Pulmonary artery endothelial cell (primary cell): ENCODE measurements at places on chromosomes 16 and 17. TPM values are rescaled to one million over a fixed set of nuclear protein-coding genes. Genes with fewer than 3 reads are reported as not detected.

GRCh38 chr17:74923538-74924249 is 379 bp upstream of the OTOP2 start:
- DNase-seq, result no peak

- no peak for DNase-seq
Measured at GRCh38 chr17:896953-897661, 82.5 kb downstream of the NXN start.

- DNase-seq, result no peak
Measured at GRCh38 chr17:50289278-50289677, 15.0 kb downstream of the TMEM92 start.

DNA sequence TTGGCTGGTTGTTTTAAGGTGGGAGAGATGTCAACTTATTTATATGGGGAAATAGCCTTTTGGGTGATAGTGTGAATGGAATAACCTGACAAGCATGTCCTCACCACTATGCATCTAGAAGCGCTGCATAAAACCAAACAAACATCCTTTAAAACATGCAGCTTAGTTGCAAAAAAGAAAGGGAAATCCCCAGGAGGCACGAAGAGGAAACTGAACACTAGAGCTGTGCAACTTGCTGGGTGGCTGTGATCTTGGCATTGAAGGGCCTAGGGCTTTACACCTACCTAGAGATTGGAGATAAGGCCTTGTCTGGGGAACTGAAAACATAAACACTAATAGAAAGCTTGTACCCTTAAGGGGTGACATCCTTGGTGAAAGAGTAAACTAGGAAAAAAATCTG is 7.3 kb downstream of the C16orf54 start:
- DNase-seq, result no peak

DNA sequence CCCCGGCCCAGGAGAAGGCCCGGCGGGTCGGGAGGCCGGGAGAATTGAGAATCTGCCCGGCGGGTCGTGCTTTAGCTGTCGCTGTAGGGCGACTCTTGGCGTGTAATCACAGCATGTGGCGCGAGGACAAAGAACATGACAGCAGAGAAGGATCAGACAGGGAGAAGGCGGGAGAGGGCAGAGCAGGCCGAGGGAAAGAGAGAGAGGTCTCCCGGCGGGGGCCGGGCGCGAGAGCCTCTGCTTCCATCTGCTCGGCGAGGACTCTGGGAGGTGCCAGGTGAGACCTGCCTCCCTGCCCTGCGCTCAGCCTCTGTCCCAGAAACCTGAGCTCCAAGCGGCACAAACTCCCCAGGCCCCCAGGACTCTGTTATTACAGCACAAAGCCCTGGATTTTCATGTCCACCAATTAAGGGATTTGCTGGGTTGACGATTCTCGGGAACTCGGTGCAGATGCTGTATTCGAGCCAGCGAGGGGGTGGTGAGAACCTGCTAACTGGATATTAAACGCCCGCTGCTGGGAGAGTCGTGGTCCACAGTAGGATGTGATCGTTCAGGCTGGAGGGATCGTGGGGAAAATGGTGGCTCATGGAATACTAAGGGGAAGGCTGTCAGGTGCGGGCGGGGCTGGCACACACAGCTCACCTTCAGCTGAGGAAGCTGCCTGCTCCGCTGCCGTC is 172.0 kb upstream of the CIBAR2 start:
- no peak for DNase-seq

DNA sequence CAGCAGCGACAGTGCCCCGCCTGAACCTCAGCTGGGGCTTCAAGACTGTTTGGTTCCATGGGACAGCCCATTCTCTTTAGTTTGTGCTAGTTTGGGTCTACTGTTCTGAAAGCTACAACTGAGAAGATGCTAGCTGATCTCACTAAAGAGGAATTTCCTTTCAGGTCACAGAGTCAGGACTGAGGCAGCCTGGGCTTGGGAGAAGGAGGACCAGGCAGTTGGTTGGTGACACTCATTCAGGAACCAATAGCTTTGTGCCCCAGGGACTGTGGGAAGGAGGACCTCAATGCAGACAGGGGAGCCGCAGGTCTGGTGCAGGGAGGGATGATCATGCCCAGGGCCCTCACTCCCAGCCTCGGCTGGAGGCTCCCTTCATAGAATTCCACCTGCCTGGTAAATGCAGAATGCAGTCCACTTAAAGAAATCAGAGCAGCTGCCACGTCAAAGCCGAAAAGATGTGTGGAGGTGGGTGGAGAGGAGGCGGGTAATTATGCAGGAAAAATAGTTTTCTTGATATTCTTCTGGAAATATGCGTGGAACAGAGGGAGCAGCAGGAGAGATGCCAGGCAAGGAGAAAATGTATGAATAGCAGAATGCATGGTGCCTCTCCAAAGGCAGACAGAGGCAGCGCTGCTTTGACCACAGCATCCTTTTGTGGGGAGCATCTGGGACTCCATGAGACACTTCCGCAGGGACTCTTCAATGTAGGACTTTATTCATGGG is 32.6 kb upstream of the ZFP90 start:
- DNase-seq, result no peak

DNA sequence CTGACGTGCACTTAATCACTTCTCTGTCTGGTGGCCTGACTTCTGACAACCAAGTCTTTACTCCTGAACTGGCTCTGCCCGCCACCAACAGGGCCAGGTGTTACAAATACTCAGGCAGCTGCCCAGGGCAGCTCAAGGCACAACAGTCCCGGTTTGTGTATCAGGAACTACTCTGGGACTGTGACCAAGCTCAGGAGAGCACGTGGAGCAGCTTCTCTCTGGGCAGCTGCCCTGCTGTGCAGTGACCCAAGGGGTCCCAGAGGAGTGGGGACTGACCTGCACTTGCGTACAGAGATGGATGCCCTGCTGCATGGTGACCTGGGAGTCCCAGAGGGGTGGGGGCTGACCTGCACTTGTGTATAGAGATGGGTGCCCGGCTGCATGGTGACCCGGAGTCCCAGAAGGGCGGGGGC is 21.9 kb downstream of the LITAFD start:
- DNase-seq, result no peak

GRCh38 chr17:64315570-64315969 is 52.5 kb upstream of the TEX2 start:
- DNase-seq, result no peak

DNA sequence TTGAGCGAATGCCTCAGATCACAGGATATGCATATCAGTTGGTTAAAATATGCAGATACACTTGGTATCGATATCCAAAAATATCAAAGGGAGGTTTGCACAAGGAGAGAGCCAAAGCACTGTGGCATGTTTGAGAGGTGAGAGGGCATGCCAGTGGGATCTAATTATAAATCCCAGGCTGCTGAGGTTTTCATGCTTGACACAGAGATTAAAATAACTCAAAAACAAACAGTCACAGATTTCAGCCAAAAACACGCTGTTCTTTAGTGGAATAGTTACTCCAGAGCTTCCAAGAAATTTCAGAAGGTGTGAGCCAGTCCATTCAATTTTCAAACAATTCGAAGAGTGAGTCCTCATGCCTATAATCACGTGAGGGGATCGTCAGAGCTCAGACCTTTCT is 477.9 kb downstream of the SOX9 start:
- DNase-seq, result no peak

ITGA3 gene
- 77.7 and 101 TPM in 2 replicates for total RNA-seq

PKD1 gene
- 35.4 and 39.8 TPM in 2 replicates for total RNA-seq

CCL8 gene
- not detected in 2 replicates for total RNA-seq

SULT1A4 gene
- total RNA-seq, result 4.7 and 8.2 TPM in 2 replicates

PYDC1 gene
- total RNA-seq, result not detected in 2 replicates
